ENCODE measurements at places on chromosomes 2 and 18.

- DNase-seq, result no peak
Measured at GRCh38 chr2:32404691-32405090, 47.9 kb downstream of the BIRC6 start.

- DNase-seq, result no peak
Measured at GRCh38 chr2:111184725-111185310, 64.1 kb downstream of the BCL2L11 start.

DNA sequence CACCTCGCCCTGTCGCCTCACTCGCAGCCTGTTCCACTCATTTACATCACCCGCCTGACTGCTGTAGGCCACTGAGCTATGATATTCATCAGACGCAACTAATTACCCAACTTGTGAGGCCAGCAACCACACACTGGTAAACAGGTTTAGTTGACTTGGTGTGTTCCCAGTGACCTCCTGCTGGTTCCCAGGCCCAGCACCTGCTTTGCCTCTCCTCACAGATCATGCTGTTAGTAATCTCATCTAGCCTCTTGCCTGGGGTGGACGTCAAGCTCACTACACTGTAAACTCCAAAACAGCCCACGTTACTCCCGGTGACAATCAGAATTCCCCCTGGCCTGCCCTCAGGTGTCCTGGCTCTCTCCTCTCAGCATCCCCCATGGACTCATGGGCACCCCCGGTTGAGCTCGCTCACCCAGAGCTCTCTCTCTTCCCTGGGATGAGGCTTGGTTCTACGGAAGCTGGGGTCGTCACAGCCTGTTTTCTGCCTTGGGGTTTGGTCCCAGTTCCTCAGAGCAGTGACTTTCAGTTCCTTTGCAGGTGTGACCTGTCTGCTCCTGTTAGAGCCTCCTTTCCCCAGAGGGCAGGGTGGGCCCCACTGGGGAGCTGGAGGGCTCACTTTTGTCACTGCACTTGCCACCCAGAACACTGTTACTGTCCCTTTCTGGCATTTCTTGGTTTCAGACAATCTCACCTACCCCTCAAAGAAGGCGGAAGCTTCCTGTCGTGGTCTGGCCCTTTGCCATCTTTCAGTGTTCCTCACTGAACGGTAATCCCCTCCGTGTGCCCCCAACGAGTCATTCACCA lies 40.3 kb downstream of the INPP5D start:
- no peak for DNase-seq

DNA sequence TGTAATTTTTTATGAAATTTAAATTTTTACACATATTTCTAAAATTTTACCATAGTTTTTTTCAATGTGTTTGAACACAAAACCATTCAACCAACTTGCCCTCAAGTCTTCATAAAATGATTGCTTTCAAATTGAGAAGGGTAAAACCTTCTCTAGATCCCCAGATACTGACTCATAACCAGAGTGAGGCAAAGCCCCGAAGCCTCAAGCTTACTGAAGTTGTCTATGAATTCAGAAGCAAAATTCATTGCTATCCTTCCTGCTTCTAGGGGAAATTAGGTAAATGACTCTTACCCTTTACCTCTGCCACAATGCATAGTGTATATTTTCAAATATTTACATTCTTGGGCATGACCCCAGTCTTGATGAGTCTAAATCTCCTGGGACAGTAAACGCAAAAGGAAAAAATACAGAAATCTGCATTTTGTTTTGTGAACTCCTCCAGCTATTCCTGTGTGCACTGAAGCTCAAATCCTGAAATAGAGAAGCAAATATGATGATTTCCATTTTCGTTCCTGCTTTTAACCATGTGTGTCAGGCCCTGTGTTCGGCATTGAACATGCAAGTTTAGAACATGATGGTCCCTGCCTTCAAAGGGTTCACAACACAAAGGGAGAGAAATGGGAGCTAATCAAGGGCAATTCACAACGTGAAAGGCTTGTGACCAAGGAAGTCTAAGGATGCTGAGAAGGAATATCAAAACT lies 246.3 kb downstream of the SUCLG1 start:
- DNase-seq, result no peak

- DNase-seq, result no peak
Measured at GRCh38 chr2:181371782-181372645, 85.2 kb upstream of the ITGA4 start.

Measured in NCI-H510A (cell line).